Activated CD8-positive, alpha-beta T cell treated with anti-CD3 and anti-CD28 coated beads, Interleukin-2, amount 10 ng/mL, durations not matched to agents 7 days and 5 days (primary cell): ENCODE measurements at places on chromosomes 3 and 15.

GRCh38 chr3:159632128-159632527, 356.5 kb upstream of the IL12A start:
- DNase-seq = no peak

GRCh38 chr3:45841757-45842491, at the start of gene LZTFL1:
TSS of gene LZTFL1 (minus strand) at chr3:45842119. CDS start at chr3:45841991, 128 bp downstream.
- DNase-seq = peak; percentile 95

DNA sequence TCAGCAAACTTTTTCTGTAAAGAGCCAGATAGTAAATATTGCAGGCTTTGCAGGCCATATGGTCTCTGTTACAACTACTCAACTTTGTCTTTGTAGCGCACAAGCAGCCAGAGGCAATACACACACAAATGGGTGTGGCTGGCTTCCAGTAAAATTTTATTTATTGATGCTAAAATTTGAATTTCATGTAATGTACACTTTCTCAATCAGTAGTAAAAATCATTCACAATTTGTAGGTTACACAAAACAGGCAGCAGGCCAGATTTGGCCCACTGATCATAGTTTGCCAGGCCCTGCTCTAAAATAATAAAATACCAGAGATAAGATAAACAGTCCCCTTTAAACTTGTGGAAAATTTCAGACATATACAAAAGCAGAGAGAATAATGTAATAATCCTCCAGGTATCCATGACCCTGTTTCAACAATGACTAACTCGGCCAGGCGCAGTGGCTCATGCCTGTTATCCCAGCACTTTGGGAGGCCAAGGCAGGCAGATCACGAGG, 330.3 kb downstream of the SHQ1 start:
- no peak for DNase-seq

GRCh38 chr15:92502930-92503857, 109.5 kb downstream of the ST8SIA2 start:
- no peak for DNase-seq

DNA sequence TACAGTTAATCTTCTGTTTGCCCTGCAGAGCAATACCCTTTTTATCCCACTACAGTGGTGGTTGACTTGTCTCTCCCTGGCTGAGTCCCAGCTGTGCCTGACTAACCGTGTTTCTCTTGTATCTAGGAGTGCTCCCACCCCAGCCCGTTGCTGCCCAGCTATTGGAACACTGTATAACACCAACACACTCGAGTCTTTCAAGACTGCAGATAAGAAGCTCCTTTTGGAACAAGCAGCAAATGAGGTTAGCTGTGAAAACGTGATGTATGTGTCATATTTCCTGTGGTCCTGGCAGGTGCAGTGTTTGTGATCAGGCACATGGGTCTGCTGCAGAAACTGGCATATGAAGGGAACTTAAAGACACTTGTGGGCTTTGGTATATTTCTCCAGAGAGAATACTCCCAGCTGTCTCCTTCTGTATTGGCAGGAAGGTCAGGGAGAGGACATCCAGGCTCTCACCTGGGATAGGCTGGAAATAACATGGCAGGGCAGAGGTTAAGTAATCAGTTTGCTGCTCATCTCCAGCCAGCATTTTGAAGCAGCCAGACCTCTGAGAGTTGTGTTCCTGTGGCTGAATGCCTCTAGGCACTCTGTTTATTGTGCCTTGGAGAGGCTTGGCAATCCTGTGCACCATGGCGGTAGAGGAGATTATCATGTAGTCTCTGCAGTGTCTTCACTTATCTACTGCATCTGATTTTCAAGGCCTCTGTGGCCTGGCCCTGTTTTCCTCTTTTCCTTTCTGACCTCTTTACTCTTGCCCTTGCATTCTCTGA, 34.8 kb downstream of the ATG7 start:
- DNase-seq = peak; percentile 59

GRCh38 chr15:34794590-34795206, 651 bp downstream of the ACTC1 start:
- DNase-seq = no peak

GRCh38 chr3:189340680-189341460, 169.1 kb downstream of the TPRG1 start:
- no peak for DNase-seq

DNA sequence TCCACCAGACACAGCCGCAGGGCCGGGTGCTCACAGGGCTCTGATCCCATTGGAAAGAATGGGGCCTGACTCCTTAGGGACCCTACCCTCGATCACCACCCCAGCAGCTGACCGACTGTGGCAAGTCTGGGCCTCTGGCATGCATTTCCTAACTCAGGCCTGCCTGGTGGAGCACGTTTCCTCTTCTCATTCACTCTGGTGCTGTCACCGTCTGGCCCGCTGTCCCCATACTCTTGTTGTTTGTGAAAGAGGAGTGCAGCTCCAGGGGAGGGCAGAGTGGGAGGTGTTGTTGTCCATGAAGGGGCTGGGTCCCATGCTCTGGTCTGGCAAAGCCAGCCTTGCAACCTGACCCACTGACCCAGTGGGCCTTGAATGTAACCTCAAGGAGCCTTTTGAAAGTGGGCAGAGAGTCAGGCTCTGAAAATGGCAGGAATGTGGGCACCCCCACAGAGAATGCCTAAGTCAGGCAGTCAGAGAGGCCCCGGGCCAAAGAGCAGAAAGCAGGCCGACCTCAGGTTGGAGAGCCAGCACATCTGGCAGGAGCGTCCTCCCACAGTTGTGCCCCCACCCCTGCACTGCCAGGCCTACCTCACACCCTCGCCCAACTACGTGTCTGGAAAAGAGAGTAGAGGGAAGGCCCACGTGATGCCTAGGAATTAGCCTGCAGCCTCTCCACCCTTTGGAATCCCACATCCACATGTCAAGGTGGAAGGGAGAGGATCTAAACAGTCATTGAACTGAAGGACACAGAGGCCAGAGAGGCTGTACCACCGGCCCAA, 10.9 kb downstream of the SEMA7A start:
- DNase-seq = no peak

- no peak for DNase-seq
Observed at GRCh38 chr3:127457546-127458145, 132.9 kb downstream of the TPRA1 start.

DNA sequence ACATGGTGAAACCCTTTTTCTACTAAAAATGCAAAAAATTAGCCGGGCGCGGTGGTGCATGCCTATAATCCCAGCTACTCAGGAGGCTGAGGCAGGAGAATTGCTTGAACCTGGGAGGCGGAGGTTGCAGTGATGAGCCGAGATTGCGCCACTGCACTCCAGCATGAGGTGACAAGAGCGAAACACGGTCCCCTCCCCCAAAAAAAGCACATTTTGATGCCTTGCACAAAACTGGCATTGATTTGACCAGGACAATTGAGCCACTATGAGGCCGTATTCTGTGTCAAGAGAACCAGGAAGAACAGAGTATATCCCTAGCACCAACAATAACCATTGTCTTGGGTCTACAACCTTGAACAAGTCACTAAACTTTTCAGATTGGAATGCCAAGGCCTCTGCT, 50.6 kb downstream of the SH3BP5 start:
- no peak for DNase-seq
